ENCODE measurements at places on chromosomes 11 and 22.

- DNase-seq, result no peak
Observed at GRCh38 chr11:64251016-64251752, at the start of gene PLCB3. TSS of gene PLCB3 (plus strand) at chr11:64251530. CDS start at chr11:64251650, 120 bp downstream.

- no peak for DNase-seq
Observed at GRCh38 chr11:90250970-90251369, 28.1 kb upstream of the CHORDC1 start.

GRCh38 chr11:112228706-112229105, 2.5 kb downstream of the PTS start:
- DNase-seq, result no peak

- DNase-seq, result peak; percentile 61
Observed at GRCh38 chr11:73493956-73494598, 103.8 kb downstream of the FAM168A start.

- no peak for DNase-seq
Observed at GRCh38 chr11:65786786-65787636, at the start of gene OVOL1. TSS of gene OVOL1 (plus strand) at chr11:65787063. CDS start at chr11:65787374, 311 bp downstream.

- no peak for DNase-seq
Observed at GRCh38 chr22:18114976-18115652, 4.5 kb downstream of the TUBA8 start.

GRCh38 chr11:128116885-128117284, 470.5 kb downstream of the ETS1 start:
- no peak for DNase-seq

- DNase-seq, result peak; percentile 77
Observed at GRCh38 chr22:31496007-31496734, at the start of gene SFI1. TSS of gene SFI1 (plus strand) at chr22:31496536. CDS start at chr22:31508285, 11,749 bp downstream.

Measured in H54 (cell line).